Activated gamma-delta T cell treated with anti-CD3 and anti-CD28 coated beads, Interleukin-2, amount 50 U/mL, for 16 hours (primary cell): ENCODE measurements at places on chromosomes 3 and 15.

GRCh38 chr3:155252535-155252934, 40.9 kb downstream of the STRIT1 start:
- no peak for DNase-seq

DNA sequence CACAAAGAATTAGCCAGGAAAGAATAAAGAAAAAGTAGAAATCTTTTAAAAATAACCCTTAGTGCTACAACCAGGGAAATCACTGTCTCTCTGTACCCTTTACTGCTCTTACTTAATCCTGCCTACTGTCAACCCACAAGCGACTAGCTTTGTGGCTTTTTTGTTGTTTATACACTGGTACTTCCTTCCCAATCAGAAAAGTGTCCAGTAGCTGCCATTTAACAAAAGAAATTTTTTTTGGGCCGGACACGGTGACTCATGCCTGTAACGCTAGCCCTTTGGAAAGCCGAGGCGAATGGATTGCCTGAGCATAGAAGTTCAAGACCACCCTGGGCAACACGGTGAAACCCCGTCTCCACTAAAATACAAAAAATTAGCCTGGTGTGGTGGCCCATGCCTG, 13.8 kb upstream of the FAM219B start:
- DNase-seq = no peak

DNA sequence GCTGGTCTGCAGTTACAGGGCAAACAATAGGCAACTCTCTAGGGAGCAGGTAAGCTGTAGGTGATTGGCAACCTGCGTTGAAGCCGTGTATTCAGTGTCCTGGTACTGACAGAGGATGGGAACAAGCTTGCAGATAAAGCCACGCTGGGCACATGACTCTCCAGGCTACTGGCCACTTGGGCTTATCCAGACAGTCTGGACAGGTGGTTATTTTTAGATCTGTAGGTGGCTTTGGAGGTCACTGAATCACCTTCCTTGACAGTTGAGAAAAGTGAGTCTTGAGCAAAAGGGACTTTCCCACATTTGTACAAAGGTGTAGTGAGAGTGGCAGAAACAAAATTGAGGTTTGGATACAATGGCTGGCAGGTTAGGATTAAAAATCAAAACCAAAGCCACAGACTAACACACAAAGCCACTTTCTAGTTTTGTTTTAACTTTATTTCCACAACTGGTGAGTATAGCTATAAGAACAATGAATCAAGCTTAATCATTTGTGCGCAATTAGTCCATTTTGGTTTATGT, 22.3 kb upstream of the IL1RAP start:
- no peak for DNase-seq

GRCh38 chr3:59406943-59407342, 357.1 kb upstream of the CFAP20DC start:
- no peak for DNase-seq

DNA sequence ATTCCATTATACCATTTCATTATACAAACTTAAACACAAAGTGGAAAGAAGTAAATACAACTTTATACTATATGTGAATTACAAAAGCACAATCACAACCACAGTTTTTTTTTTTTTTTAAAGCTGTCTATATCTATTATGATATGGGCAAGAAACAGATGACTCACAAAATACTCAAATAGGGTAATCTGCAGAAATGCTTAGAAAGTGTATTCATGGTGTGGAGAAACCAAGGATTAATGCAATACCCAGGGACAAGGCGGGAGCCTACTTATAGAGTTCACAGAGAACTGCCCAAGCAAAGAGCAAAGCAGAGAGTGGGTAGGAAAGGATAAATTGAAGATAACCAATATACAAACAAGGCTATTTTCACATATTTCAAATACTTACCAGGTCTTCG, 332.0 kb downstream of the FHIT start:
- DNase-seq = no peak
